ENCODE measurements at places on chromosomes 16 and 17.

DNA sequence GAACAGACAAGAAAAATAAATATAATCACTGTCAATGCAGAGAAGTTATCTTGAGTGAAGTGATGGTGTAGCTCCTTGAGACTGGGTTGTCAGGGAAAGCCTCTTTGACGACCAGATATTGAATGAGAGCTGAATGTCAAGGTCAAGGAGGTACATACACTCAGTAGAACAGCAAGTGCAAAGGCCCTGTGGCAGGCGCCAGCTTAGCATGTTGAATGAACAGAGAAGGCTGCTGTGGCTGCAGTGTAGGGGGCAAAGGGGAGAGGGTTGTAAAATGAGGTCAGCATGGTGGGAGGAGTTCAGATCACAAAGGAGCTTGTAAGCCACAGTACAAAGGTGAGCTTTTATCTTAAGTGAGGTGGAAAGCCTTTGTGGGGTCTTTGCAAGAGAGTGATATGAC lies 111.5 kb downstream of the ZFHX3 start:
- no peak for DNase-seq

DNA sequence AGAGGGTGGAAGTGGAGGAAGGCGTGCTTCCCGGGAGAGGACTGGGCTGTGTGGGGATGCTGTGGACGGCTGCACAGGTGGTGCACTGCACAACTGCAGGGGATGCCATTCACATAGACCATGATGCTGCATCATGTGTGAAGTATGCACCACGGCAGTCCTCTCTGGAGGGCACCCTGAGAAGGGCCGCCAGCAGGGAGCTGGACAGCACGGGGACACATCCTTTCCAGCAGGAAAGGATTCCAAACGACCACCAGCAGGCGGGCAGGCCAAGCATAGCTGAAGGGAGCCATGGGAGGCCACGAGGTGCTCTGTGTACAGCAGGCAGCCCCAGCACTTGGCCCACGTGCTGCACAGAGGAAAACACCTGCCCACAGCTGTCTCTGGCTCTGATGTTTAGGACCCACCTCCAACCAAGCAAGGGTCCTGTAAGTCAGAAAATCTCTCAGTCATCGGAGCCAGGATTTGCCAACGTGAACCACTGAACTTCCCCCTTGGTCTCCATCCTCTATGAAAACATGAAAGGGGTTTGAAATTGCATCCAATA lies 10.1 kb downstream of the ACTG1 start:
- DNase-seq, result no peak

DNA sequence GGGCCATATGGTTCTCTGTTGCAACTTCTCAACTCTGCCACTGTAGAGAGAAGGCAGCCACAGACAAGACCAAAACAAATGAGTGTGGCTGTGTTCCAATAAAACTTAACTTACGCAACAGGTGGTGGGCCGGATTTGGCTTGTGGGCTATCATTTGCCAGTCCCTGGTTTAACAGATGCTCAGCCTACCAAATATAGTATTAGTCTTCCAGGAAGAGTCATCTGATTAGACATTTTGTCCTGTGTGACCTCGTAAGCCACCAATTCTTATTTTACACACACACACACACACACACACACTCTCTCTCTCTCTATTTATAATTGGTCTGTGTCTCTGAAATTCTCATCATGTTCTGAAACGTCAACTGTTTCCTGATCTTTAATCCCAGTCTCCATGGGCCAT lies 245.9 kb downstream of the XYLT1 start:
- no peak for DNase-seq

DNA sequence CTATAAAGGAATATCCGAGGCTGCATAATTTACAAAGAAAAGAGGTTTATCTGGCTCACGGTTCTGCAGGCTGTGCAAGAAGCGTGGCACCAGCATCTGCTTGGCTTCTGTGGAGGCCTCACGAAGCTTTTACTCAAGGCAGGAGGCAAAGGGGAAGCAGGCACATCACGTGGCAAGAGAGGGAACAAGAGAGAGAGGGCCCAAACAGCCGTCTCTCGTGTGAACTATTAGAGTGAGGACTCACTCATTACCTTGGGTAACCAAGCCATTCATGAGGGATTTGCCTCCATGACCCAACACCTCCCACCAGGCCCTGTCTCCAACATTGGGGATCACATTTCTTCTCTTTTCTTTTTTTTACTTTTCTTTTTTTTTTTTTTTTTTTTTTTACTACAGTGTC lies 7.5 kb upstream of the ALKBH5 start:
- no peak for DNase-seq

GRCh38 chr17:70624211-70624610 lies 454.9 kb downstream of the KCNJ2 start:
- DNase-seq, result no peak

GRCh38 chr16:89444728-89445127 lies 45.6 kb downstream of the ANKRD11 start:
- DNase-seq, result no peak

- peak; percentile 40 for DNase-seq
These were observed 6.3 kb downstream of the UBE2O start for GRCh38 chr17:76446449-76447231.

DNA sequence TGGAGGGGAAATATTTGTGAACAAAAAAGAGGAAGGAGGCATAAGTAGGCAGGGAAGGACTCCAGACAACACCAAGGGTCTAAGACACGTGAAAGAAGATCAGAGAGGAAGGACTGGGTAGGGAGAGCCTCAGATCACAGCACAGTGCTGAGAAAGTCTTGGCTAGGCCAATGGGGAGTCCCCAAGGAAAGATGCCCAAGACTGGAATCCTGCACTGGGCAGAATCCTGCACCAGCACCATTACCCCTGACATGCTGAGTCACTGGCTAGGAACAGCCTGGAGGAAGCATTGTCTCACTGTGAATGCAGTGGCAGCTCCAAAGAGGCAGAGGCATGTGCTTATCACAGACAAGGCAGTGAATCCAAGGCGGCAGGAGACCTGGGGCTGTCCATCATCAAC lies 19.2 kb downstream of the CLEC19A start:
- no peak for DNase-seq

DNA sequence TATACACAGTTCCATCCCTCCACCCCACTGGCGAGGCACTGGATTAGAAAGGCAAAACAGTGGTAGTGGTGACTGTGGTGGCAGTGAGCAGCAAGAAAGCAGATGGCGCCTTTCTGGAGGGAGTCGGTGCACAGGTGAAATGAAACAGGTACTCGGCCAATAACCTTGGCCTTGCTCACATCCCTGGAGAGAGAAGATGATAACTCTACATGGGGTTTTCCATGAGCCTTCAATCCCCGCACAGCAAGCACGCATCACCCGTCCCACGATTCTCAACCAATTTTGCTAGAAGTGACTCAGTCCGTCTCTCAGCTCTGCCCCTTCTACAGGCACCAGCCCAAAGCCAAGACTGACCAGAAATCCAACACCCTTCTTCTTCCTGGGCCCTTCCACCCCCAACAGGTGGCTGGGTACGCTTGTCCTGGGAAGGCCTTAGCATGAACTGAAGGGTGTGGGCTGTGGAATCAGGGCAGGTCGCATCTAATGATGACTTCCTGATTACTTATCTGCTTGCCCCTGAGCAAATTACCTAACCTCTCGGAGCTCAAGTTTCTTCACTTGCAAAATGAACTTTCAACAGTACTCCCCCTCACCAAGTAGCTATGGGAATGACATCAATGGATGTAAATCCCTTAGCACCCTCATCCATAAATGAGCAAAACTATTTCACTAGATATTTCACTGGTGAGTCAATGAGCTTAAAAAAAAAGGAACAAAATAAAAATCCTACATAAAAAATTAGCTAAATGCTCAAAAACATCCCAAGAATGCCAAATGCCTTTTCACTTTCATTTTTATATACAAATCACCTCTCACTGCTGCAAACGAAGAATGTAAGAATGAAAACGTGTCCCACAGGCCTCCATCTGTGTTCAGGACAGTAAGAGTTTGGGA lies 18.0 kb downstream of the XPO6 start:
- DNase-seq, result peak; percentile 68

GRCh38 chr17:27218041-27218440 lies 75.9 kb upstream of the WSB1 start:
- DNase-seq, result no peak

- peak; percentile 9 for DNase-seq
These were observed 19.0 kb downstream of the SLC7A5 start for GRCh38 chr16:87850009-87851006.

DNA sequence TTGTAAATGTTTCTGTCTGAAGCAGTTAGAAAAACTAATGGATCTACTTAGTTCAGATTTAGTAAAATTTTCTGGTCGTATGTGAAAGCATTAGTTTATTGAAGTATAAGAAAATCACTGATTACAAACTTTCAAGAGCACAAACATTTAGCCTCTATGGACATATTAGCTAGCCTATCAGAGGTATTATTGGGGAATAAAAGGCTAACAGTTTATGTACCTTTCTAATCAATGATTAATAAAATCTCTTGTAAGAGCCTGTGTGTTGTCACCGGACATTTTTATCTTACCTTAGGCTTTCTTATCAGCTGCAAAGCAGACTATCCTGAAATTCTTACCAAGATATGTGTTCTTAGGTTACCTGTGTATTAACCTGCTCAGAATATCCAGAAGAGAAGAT lies 21.2 kb downstream of the ZPBP2 start:
- DNase-seq, result no peak

GRCh38 chr16:20995711-20996110 lies 95.1 kb downstream of the LYRM1 start:
- no peak for DNase-seq

GRCh38 chr16:80314042-80314441 lies 226.8 kb upstream of the DYNLRB2 start:
- DNase-seq, result no peak

DNA sequence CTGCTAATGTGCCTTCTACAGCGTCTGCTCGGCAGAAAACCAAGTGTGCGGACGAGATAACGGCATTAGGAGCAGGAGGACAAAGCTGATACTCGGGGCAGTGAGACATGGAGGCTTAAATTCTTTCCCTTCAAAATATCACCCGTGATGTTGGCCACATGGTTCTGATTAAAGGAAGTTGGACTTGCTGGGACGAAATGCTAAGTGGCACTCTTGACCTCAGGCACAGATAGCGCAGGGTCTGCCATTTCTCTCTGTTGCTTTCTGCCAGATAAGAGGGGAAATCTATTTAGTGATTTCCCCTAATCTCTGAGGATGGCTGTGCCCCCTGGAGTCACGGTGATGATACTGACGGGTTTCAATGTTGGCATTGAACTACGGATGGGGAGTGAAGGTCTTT lies 509.6 kb upstream of the EEF2KMT start:
- no peak for DNase-seq

- no peak for DNase-seq
These were observed 109.5 kb downstream of the ASIC2 start for GRCh38 chr17:33183487-33184026.

- DNase-seq, result no peak
These were observed 287.4 kb downstream of the SEC14L1 start for GRCh38 chr17:77428020-77428748.

DNA sequence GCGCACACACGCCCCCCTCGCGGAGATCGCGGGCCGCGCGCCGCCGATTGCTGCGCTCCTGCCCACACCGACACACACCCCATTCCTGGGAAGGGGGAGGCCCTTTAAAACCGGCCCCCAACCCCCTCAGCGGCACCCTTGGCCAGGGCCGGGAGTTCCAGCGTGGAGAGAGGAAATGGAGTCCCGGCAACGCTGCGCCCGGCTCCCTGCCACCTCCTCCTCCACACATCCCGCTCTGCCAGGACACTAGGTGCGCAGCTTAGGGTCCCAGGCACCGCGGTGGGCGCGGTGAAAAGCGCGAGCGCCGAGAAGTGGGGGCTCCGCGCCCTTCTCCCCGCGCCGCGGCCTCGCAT lies 397 bp downstream of the CDC42EP4 start:
- no peak for DNase-seq

Measured in T1000 (cell line).